ENCODE measurements at places on chromosomes 2 and 18. TPM values are rescaled to one million over a fixed set of nuclear protein-coding genes. Genes with fewer than 3 reads are reported as not detected.

The IL36B gene
- total RNA-seq = not detected

DNA sequence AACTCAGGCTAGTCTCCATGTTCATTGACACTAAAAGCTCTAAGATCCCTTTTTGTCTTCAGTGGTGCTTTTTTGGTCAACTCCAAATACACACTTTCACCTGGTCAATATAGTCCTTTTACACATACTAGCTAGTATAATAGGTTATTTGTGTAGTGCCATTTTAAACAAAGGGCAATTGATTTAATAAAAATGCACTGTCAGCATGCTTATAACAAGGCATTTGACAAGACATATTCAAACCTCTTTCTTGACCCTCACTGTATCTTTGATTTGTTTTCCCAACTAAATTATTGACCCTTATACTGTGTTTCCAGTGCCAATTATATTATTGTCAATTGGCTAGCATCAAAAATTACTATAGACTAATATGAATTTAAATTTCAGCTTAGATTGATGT, 1117.6 kb upstream of the DDX18 start:
- DNase-seq = no peak

The TANC1 gene
- 62.7 TPM for total RNA-seq

DNA sequence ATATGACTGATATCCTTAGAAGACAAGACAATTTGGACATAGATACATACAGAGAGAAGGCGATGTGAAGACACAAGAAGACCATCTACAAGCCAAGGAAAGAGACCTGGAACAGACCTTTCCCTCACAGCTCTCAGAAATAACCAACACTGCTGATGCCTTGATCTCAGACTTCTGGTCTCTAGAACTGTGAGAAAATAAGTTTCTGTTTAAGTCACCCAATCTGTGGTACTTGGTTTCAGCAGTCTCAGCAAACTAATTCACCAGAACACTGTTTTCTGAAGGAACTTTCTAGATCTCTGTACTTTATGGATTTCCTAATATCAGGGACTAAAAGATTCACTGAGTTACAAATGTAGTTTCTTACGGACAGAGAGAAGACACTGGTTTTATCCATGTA, 58.8 kb downstream of the NAB1 start:
- DNase-seq = no peak

DNA sequence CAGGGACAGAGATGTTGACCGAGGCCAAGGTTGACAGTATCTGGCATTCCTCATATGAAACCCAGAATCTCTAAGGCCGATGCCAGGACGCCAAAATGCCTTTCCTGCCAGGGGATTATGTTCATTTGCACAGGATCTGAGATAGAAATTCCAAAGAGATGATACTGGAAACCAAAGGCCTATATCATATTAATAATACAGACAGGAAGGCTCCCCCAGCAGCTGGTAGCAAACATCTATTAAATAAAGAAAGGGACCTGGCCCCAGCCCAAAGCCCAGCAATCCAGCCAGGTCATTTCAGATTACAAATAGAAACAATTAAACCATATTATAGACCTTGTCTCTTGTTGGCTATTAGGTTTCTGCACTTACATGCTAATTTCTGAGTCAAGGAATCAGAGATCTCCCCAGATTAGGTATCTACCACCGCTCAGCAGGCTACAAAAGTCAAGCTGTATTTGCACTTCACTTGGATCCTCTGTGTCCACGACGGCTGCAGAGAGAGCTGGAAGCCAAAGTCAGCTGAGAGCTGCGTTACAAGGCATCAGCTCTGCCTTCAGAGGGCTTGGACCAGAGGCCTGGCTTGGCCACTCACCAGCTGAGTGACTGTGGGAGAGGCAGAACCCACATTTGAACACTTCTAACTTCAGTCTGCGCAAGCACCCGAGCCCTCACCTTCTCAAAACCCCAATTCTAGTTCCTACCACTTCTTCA, 269.3 kb upstream of the SIX2 start:
- no peak for DNase-seq

The KIAA2012 gene
- not detected for total RNA-seq

The ACOXL gene
- 0.10 TPM for total RNA-seq

DNA sequence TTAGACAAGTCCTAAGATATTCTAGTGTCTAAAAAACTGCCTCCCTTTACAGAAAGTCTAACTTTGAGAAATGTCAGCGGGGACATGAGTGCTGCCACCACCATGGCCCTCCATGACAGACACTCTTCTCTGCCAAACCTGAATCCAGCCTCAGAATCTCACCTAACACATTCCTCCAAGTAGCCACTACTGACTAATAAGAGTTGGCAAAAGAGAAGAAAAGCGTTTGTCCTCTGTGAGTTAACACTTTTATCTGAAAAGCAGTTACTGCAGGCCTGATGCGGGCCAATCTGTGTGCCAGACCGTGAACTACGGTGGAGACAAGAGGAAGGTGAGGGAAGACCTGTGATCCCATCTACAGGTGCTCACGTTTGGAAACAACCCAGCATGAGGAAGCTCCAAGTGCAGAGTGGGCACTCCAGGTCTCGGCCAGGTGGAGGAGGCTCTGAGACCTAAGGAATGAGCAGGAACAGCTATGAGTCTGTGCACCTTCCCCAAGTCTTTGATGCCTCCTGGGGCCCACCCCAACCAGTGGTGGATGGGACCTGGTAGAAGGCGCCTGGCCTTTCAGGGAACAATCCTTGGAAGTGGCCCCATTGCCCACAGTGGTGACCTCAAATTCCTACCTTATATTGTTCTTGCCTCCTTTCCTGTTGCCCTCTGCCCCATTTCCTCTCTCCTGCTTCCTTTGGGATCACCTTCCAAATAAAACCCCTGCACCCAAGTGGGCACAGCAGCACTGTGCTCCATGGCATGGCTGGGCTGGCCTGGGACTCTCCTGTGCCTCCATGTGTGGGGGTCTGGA, 91.6 kb downstream of the BIN1 start:
- DNase-seq = no peak

The STPG4 gene
- not detected for total RNA-seq
